ENCODE measurements at places on chromosomes 12 and 14.

DNA sequence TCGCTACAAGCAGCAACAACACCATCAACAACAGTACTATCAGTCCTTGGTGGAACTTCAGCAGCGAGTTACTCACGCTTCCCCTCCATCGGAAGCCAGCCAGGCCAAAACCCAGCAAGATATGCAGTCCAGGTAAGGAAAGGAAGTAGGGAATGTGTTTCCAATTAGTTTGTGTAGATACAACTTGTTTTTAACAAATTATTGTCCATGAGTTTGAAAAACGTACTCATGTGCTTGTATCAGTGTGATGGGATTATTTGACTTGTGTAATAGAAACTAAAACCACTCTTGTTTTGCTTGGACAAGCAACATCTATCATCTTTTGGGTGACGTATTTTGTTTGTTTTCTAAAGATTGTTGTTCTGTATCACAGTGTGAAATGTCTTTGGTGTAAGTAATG, 137.9 kb downstream of the NAV3 start:
- DNase-seq, result no peak

DNA sequence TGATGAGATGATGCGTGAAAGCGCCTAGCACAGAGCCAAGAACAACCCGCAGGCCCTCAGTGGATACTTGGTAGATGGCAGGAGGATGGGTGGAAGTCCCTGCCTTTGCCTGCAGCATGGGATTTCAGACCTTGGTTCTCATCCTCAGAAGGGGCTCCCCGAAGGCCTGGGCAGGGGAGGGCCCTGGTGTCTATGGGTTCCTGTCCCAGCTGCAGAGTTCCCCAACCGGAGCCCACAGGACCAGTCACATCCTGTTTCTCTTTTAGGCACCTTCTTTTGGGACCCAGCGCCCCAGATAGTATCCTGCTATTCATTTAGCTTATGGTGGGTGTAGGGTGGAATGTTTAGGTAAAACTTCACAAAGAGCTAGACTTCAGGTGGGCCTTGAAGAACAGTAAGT, 55.5 kb downstream of the CALM1 start:
- no peak for DNase-seq

DNA sequence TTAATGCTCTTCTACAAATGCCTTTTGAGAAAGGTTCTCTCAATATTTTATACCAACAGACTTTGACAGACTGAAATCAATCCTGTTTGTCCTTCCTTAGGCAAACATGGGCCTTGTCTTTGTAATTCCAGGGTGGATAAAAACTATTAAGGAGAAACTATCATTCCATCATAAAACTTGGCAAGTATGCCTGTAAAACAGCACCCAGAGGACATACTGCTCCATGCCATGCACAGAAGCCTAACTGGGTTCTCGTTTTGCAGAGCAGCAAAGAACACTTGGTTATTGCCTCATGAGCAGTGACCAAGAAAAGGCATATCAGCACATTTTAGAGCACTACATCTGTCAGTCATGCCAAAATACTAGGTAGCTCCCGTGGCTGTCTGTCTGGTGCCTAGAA, 33.8 kb upstream of the PTGDR start:
- no peak for DNase-seq

GRCh38 chr12:22380031-22380430, 45.5 kb upstream of the ST8SIA1 start:
- DNase-seq, result no peak

GRCh38 chr14:35332517-35333263, 40.5 kb downstream of the PSMA6 start:
- peak; percentile 49 for DNase-seq

DNA sequence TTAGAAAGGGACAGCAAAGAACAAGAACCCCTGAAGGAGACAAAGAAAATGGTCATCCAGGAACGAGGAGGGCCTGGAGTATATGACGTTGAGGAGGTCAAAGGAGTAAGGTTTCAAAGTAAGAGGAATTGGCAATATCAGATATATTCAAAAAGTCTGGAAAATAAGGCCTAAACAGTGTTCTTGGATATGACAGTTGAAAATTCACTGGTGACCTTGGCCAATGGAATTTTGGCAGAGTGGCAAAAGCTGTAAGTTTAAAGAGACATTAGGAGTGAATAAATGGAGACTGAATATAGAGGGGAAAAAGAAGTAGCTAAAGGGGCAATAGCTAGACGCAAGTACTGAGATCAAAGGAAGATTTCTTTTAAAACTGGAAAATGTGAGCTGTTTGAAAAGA, 4.1 kb upstream of the ACTN1 start:
- no peak for DNase-seq

Data from GM03348 (cell line).